CD4-positive, alpha-beta memory T cell (primary cell): ENCODE measurements at places on chromosomes 2 and 18. TPM values are rescaled to one million over a fixed set of nuclear protein-coding genes. Genes with fewer than 3 reads are reported as not detected.
A peak's percentile ranks its signal among the peaks of the same experiment; 100 is the strongest.

GRCh38 chr2:183903026-183903425 lies 695.3 kb upstream of the ZNF804A start:
- no peak overlapping the region for H3K27ac ChIP-seq
- no peaks in the 10 kb centered on the region for H3K36me3 ChIP-seq
- no peak overlapping the region for H3K4me3 ChIP-seq
- no peaks in the 10 kb centered on the region for H3K4me1 ChIP-seq
- H3K27me3 ChIP-seq = no peaks in the 10 kb centered on the region

GRCh38 chr2:74391209-74391579 lies 11.1 kb upstream of the DCTN1 start:
- DNase-seq = no peak
- H3K4me1 ChIP-seq = peaks cover 27% of the 10 kb centered on the region
- peak overlapping the region; percentile 90 for H3K4me3 ChIP-seq

DNA sequence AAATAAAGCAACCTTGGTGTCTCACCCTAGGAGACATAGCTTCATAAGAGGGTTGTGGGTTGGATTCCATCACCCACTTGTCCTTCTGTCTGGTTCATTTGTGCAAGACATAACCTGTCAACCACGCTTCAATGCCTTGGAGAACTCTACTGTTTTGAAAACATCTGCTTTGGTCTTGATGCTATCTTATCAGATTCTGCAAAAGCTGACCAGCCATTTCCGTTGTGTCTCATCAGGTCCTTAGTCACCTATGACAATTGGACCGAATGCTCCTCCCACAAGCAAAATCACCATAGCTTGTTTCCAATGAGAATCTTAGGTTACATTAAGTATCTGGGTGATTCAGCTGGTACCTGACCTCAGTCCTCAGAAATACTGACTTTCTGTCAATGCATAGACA lies 35.4 kb downstream of the STAT4 start:
- H3K27ac ChIP-seq = peak overlapping the region; percentile 55
- DNase-seq = peak; percentile 70
- H3K27me3 ChIP-seq = no peaks in the 10 kb centered on the region

The OTOF gene
- polyA plus RNA-seq = 0.82 TPM

The ADAM23 gene
- 8.8 TPM for polyA plus RNA-seq

The UGT1A4 gene
- not detected for polyA plus RNA-seq

The ITGB6 gene
- not detected for polyA plus RNA-seq
